ENCODE measurements at places on chromosomes 2 and 18.
A peak's percentile ranks its signal among the peaks of the same experiment; 100 is the strongest.

DNA sequence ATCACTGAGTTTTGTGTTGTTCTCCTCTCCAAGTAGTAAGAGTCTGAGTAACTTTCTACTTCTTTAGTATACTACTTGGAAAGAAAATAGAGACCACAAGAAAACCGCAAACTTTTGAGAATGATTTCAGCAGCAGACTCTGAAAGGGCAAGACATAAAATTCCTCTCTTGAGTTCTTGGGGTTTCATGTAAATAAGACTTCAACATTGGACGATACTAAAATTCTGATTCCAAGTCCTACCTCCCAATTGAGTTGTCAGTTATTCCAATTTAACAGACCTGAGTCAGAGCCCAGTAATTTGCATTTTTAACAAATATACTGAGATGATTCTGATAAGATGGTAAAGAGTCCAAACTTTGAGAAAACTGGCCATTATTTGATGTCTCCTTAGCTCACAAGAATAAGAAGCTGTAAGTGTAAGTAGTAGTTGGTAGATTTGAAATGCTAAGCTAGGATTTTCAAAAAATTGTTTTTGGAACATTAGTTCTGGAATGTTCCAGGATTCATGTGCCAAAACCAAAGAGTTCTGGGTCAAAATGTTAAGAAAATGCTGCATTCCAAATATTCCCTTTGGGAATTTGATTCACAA lies 261.6 kb upstream of the SPOPL start:
- peak; percentile 9 for DNase-seq

DNA sequence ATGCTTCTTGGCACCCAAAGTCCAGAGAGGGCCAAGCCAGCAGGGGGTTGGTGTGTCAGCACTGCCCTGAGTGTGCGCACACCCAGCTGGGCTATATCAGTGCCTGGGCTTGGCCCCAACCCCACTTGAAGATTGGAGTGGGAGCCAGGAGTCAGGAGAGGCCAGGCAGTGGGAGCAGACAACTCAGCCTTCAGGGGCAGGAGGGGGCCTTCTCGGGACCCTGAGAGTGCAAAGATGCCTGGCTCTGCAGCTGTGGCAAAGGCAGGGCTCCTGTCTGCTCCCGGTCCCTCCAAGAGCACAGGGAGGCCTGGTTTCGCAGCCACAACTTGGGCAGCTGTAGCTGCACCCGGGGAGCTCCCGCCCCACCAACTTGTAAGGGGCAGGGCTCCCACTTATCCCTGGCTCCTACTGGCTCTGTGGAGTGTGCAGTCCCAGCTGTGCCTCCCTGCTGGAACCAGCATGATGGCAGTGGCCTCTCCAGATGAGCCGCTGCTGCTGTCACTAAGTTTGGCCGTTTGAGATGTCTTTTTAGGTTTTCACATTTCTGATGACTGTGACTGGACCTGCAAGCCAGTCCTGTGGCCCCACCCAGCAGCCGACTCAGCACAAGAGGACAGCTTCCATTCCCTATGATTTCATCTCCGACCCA lies 148.8 kb upstream of the HS6ST1 start:
- DNase-seq: no peak

DNA sequence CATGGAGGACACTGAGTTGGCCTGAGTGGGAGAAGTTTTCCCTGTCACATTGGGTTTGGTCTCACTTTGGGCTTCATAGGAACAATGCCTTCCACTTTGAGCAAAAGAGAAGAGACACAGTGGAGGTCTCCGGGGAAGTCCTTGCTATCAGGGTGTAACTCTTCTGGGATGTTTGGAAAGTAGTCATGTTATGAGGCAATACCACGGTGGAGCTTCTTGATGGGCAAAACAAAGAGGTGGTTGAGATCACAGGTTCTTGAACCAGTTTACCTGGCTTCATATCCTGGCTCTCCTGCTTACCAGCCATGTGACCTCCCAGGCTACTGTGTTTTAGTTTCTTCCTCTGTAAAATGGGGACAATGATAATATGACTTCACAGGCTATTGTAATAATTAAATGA lies 478.6 kb downstream of the SLC4A3 start:
- DNase-seq: no peak

GRCh38 chr2:122236152-122236874 lies 480.9 kb downstream of the TSN start:
- DNase-seq: no peak

DNA sequence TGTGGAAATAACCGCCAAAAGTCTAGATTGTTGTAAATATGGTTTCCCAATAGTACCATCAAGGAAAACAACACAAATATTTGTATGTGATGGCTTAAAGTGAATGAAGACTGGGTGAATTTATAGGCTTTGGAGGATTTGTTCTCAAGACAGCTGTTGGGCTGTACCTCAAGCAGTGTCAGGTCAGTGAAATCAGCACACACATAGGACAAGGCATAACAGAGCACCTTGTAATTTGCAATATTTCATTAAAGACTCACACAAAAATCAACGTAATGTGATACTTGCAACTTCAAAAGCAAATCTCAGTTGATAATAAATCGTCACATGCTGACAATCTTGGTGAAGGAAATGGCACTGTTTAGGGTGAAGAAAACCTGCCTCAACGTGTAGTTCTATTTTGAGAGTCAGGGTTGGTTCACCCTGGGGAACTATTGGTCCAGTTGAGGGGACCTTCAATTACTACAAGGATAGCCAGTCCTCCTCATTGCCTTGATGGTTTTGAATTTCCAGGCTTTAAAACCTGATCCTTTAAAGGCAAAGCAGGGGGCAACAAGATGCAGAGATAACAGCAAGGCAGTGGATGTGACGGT lies 126.8 kb upstream of the ST6GAL2 start:
- DNase-seq: no peak

DNA sequence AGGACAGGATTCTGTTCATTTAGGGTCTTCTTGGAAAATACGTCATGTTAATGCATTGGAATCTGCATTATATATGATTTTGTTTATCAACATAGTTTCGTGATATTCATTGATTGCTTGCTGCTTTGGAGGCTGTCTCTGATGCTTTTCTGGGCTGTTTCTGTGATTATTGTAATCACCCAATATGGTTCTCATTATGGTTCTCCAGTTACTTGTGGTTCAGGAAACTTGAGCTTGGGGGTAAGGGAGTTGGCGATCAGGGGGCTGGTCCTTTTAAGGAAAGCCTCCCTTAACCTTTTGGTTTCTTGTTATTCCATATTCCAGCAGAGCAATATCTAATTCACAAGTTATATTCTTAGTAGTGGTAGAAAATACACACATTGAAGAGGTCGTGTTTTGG lies 17.4 kb upstream of the STON1 start:
- peak; percentile 53 for DNase-seq

- DNase-seq: no peak
Measured at GRCh38 chr18:32613821-32614220, 143.1 kb upstream of the GAREM1 start.

GRCh38 chr2:77484026-77484425 lies 38.1 kb downstream of the LRRTM4 start:
- DNase-seq: no peak

GRCh38 chr2:238693337-238694093 lies 154.4 kb upstream of the TWIST2 start:
- DNase-seq: no peak

- no peak for DNase-seq
Measured at GRCh38 chr2:237546040-237546875, 20.1 kb upstream of the PRLH start.

DNA sequence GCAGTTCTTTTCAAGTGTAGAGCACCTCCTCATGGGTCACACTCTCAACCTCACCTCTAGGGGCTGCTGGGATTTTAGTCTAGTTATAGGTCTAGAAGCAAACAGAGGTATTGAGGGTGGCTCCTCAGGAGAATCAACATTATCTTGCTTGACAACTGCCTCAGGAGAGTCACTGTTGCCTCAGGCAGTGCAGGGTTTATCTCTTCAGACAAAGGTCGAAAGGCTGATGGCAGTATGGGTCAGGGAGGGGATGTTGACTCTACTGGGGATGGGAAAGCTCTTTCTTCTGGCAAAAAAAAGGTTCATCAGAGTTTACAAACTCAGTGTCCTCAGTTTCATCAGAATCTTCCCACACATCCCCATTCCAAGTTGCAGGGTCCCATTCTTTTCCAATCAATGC lies 24.0 kb downstream of the DTNA start:
- no peak for DNase-seq

DNA sequence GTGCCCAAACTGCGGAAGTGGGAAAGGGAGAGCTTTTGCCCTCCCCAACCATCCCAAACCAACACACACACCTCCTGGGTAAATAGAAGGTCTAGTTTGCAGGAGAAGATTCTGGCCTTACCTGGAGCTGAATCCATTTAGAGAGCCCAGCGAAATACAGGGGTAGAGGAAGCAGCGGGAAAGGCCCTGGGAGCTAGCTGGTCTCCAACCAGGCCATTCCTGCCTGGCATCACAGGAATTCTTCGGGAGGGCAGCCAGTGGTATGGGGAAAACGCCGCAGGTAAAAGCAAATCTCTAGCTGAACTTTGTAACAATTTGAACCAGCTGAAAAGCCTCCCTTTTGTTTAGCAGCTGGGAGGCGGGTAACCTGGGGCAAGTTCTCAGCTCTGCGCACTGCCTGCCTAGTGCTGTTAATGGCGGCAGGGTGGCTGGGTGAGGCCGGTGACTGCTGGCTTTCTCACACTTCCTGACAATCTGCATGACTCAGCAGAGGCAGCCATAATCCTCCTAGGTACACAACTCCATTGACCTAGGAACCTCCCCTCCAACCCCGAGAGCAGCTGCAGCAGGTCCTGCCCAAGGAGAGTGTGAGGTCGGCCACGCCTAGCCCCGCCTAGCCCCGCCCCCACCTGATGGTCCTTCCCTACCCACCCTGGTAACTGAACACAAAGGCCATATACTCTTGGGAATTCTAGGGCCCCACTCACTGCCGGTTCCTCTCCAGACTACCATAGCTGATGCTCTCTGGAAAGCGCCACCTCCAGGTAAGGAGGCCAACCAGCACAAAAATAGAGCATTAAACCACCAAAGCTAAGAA lies 483.8 kb upstream of the REG3G start:
- no peak for DNase-seq

DNA sequence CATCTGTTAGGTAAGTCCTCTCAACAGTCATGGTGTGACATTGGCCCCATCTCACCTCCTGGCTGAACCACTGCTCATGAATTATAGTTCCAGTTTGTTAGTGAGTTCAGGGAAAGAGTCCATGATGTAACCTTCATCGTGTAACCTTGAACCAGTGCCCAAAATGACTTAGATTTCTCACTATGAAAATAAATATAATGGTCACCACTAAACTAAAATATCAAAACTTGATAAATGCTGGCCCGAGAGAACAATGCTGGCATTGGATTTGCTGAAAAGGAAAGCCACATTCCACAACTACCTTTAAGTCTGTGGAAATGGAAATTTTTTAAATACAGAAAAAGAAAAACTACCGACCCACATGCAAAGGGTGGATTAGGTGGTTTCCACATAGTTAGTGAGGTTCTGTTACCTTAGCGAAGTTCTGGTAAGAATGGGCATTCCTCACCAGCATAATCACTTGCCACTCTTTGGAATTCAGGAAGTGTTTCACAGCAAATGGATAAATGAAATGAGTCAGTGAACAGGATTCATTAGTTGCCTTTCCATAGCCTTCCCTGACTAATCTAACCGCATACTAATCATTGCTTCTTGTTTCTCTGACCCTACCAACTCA lies 133.9 kb upstream of the CTAGE1 start:
- no peak for DNase-seq

DNA sequence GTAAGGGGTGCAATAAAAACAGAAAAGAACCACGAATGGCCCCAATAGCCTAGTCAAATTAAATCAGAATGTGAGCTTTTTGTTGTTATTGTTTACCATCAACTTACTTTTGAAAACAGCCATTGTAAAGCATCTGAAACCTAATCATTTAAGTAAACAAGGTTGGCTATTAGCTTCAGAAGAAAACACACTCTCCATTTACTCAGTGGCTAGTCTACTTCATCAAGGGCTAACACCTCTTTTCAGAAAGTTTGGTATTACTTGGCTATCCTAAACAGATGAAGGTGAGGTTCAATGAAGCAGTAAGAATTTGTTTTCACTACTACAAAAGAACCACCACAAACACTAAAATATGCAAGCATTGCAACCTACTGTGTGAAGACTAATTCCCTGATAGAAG lies 398.0 kb downstream of the CDH2 start:
- no peak for DNase-seq

GRCh38 chr2:25098670-25099486 lies 57.0 kb downstream of the EFR3B start:
- no peak for DNase-seq

GRCh38 chr2:191864628-191865374 lies 17.9 kb upstream of the CAVIN2 start:
- peak; percentile 39 for DNase-seq

- DNase-seq: no peak
Measured at GRCh38 chr2:241211276-241211675, 22.8 kb downstream of the ANO7 start.

GRCh38 chr2:10454505-10454904 lies 6.4 kb upstream of the ODC1 start:
- no peak for DNase-seq

DNA sequence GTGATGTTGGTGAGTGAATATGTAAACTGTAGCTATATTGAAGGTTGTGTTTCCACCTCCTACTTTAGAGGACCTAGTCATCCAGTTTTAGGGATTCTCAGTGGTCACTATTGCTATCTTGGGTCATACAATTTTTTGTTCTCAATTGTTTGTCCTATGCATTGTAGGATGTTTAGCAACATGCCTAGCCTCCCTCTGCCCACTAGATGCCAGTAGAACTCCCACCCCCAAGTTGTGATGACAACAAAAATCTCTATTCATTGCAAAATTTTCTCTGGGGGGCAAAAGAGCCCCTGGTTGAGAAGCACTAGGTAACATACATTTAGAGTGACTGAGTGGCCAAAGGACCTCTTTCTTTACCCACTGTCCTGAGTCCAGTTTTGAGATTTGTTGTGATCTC lies 87.3 kb downstream of the LRRTM4 start:
- no peak for DNase-seq

DNA sequence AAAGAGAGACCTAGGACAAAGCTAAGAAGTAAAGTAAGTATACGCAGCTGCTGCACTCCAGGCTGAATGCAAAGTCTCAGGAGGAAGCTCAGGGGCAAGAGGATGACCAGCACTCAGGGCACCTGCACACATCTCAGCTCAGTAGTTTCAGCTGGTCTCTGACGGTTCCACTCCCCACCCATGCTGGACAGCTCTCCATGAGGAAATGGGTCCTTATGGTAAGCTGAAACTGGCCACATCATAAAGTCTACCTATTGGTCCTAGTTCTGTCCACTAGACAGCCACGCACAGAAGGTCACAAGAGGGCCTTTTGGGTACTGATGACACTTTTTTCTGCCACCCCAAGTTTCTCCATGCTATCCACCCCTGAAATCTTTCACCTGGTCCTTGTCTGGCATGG lies 215.3 kb downstream of the TTC32 start:
- no peak for DNase-seq

Data from fibroblast of skin of left biceps (primary cell).